Naive thymus-derived CD4-positive, alpha-beta T cell (primary cell): ENCODE measurements at places on chromosomes 12 and 14. TPM values are rescaled to one million over a fixed set of nuclear protein-coding genes. Genes with fewer than 3 reads are reported as not detected.

DNA sequence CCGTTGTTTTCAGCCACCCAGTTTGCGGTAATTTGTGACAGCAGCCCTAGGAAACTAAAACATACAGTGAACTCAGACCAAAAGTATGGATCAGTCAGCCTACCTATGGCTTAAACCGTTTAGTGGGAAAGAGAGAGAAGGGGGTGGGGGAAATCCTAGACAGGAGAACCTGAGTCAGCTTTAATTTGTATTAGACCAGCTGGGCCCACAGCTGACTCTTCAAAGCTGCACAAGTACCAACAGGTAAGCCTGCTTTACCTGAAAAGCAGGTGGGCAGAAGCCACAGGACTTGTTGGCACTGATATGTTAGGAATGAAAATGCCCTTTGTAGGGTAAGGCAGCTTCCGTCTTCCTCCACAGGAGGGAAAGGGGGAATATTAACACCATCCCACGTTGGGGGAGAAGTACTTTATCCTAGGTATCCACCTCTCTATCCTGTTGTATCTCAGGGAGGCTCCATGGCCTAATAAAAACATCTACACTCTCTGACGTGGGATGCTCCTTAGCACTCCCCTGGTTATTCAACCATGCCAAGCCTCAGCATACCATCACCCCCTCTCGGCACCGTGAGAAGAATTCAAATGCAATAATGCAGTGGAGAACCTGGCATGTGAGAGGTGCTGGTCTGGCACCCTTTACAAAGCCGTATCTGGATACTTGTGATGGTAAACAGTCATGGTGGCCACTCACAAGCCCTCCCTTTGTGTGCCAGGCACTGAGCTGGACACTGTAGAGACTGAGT lies 70.3 kb downstream of the STON2 start:
- DNase-seq: no peak

DNA sequence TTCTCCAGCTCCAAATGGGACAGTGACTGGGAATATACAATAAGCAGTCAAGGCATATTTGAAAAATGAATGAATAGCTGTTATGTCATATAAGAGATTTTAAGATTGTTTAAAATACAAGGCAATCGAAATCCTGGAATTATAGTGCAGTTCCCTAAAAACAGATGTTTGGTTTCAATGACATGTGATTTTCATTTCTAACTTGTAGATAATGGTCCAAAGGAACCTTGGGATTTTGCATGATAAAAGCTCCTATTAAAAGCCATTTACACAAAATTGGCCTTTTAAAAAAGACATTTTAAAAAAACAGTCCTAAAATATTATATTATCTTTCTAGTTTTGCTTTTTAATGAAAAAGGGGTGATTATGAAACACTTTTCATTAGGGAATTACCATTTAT lies 905.1 kb downstream of the GALC start:
- DNase-seq: no peak

- no peak for DNase-seq
These were observed 33.8 kb downstream of the GIT2 start for GRCh38 chr12:109962398-109962797.

DNA sequence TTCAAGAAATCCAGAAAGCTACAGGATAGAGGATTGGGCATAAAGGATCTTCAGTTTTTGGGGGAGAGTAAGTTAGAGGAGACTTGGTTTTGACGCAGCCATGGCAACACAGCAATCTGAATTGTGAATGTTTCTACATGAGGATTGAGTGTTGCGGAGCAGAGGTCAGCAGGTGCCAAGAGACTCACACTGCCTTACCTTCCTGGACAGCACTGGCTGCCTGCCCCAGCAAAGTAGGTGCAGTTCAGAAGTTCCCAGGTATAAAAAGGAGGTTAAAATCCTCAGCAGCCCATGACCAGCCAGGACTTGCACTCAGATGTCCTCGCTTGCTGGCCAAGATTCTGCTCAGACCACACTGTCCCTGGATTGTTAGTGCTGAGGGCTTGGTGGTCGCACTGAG lies 371.1 kb downstream of the DPF3 start:
- DNase-seq: no peak

DNA sequence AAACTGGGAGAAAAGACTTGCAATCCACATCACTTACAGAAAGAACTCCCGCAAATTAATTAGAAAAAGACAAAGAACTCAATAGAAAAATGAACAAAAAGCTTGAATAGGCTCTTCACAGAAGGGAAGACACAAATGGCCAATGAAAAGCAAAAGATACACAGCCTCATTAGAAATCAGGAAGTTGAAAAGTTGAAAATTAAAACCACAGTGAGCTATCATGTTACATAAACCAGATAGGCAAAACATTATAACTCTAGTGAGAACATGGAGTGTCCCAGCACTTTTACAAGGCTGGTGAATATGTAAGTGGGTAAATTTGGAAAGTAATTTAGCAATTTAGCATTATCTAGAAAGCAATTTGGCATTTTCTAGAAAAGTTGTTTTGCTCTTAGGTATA lies 158.4 kb upstream of the RASSF8 start:
- DNase-seq: no peak

GRCh38 chr14:21275261-21275858 lies 4.5 kb upstream of the RPGRIP1 start:
- DNase-seq: no peak

GRCh38 chr14:38038986-38039385 lies 168.7 kb upstream of the SSTR1 start:
- DNase-seq: no peak

DNA sequence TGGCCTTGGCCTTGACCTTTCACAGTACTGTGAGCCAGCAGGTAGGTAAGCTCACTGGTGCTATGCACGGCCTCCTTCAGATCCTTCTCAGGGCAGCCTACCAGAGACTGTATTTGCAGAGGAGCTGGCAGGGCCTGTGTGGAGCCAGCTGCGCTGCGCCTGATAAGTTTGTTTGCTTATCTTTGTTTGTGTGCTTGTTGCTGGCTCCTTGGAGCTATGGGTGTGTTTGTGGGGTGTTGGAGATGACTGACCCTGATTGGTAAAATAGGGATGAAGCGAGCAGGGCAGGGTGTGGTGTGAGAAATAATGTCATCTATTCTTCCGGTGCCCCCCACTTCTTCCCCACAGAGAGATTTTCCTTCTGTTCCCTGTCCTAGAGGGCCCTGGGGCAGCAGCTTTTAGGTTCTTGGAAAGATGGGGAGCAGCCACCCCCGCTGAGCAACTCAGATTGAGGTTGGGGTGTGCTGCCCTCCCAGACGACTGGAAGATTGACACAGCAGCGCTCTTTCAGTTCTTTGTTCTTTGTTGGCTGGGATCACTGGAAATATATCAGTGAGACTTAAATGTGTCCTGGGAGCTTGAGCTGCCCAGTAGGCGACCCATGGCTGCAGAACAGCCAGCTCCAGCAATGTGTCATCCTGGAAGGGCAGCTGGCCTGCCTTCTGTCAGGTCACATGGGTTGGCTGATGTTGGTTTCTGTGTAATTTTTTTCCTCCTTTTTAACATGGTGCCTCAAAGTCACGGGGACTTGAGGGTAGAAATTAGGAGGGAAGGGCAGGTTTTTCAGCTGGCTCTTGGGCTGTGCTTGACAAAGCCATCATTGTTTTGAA lies 19.6 kb downstream of the MLXIP start:
- no peak for DNase-seq

ADCY4 gene
- 5.0 and 6.1 TPM in 2 replicates for total RNA-seq
